Stimulated activated CD4-positive, alpha-beta T cell treated with anti-CD3 and anti-CD28 coated beads, Interleukin-15, amount 100 ng/mL, for 48 hours (primary cell): ENCODE measurements at places on chromosomes 11 and 22.

DNA sequence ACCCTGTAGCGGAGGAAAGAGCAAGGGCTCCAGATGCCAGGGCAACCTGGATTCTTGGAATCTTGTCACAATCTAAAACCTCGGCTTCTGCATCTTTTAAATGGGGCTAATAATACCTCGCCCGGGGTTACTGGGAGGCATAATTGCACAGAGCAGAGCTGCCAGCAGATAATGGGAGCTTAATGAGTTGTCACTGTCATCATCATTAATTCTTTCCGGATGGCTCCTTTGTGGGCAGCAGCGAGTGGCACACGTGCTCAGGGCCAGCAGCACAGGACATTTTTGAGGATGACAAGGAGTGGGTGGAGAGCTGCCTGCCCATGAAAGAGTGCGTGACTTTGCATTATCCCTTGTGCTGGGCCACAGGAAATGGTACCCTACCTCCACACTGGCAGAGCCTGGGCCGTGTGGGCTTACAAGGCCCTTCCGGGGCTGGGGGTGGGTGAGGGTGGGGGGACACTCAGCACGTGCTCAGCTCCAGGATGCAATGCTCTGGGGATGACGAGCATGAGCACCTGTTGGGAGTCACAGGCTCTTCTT, 5.7 kb downstream of the PDGFB start:
- no peak for DNase-seq

DNA sequence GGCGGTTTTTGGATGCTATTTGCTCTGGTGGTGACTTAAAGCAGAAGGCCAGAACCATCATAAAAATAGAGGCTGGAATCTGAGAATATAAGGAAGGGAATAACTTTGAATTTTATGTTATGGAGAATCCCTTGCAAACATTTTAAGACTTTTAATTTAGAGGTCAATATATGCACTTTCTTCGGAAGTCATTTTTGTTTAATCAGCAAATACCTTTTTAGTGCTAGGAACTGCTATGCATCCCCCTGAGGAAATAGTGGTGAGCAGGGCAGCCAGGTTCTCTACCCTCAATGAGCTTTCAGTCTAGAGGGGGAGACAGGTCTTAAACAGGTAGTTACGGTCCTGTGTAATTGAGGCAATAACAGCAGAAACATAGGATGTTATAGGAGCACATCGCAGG, 266.5 kb upstream of the MPPED2 start:
- no peak for DNase-seq

DNA sequence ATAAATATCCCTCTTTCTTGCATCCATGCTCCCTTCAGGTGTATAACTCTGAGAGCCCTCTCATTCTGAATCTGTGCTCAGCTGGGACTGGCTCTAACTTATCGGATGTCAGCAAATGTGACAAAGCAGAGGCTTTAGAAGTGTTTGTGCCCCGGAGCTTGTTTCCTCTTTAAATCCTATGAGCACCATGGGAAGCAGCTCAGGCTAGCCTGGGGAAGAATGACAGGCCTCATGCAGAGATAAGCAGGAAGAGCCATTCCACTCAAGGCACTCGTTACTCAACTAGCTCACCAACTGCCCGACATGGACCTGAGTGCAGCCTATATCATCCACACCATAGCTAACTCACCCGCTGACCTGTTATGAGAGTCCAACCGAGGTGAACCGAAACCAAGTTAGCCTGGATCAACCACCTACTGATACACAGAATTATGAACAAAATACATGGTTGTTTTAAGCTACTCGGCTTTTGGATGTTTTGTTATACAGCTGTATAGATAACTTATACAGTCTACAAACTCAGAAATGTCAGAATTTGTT, 990.7 kb downstream of the NTM start:
- no peak for DNase-seq

DNA sequence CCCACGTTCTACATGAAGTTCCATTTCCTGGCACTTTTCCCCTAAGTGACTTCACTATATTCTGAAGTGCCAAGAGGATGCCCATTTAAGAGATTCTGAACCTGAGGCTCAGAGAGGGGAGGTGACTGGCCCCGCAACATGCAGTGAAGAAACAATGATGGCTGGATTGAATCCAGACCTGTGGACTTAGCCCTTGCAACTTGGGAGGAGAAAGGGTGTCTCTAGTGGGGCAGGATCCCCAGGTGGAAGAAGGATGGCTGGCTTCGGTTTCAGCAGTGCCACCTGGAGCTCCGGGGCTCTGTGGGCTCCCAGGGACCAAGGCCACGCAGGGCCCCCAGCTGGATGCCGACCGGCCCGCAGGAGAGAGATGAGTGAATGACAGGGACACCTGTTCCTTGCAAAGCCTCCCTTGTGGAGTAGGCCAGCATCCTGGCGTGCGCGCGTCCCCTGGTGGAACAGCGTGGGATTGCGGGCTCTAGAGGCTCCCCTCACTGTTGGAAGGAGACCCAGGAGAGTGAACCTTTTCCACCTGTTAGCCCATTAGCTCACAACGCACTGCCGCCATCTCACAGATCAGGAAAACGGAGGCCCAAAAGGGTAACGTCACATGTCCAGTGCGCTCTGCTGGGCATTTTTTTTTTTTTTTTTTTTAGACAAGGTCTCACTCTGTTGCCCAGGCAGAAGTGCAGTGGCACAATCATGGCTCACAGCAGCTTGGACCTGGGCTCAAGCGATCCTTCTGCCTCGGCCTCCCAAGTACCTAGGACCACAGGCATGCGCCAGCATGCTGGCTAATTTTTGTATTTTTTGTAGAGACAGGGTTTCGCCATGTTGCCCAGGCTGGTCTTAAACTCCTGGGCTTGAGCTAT, 104.7 kb downstream of the KIAA1671 start:
- DNase-seq: peak; percentile 64

DNA sequence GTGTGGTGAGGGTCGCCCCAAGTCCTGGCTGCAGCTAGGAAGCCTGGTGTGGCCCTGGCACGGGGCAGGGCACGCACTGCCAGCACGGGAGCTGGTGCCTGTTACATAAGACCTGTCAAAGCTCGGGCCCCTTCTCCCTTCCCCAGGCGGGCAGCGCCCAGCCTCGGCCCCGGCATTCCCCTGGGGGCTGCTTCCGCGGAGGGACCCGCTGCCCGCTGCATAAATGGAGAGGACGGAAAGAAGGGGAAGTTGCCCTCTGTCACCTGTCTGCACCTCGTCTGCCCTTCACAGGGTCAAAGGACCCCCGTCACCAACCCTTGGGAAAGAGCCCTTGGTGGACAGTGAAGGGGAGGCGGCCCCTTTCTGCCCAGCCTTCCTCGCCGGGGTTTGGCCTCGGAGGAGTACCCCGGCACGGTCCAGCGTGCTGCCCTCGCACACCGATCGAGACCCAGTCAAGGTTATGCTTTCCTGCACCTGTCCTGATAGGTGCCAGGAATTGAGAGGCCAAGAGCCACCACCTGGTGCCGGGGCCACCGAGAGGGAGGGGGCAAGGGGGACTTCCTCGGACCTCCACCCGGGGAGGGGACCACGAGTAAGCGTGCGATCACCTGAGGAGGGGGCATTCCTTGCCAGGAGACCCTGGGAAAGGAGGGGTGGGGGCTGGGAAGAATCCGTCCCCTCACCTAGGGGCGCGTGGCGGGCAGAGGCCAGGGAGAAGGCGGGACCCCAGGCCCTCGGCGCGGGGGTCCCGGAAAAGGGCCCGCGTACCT, 16.8 kb upstream of the MFRP start:
- DNase-seq: no peak

DNA sequence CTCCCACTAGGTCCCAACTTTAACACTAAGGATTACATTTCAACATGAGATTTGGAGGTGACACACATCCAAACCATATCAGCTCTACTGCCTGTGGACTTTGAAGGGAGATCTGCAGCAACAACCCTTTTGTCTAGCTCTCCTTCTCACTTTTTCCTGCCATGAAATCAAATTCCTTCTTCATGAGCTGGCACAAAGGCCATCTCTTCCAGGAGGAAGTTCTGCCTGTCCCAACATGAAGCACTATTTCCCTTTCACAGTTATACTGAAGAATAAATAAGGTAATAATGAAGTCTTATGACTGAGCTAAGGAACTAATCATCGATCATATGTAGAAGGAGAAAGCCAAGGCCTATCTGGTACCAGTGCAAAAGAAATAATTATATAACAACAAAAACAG, 253.5 kb upstream of the TENM4 start:
- DNase-seq: no peak

- DNase-seq: no peak
Measured at GRCh38 chr11:30019481-30019880, 2.7 kb upstream of the KCNA4 start.

DNA sequence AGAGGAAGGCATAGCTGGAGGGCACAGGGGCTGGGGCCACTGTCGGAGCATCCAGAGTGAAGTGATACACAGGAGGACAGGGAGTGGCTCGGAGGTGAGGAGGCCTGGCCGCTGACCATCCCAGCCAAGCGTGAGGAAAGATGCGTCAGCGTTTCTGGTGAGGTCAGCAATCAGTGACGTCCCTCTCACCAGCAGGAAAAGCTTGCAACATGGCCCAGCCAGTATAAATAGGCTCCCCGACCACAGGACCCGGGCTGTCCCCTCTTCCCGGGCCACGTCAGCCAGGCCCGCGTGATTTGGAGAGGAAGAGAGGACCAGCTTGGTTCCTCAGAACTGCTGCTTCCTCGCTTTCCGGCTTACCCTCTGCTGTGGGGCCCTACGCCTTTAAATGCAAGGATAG, 4.2 kb upstream of the OSM start:
- DNase-seq: no peak

DNA sequence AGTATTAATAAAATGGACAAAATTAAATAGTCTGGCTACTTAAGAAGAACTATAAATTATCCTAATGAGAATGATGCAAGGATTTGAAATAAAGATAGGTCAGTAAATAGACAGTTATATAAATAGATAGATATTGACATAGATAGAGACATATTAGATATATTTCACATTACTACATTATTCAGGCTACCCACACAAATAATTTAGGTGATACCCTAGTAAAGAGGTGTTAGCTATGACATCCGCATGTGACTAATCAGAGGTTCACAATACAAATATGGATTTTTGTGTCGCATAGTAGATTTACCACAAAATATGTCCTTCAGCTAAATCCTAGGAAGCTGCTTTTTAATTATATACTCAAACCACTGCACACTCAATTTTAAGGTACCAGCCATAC, 729.0 kb upstream of the ANO3 start:
- DNase-seq: no peak

- no peak for DNase-seq
Measured at GRCh38 chr22:17748555-17749353, 25.5 kb downstream of the BID start.

DNA sequence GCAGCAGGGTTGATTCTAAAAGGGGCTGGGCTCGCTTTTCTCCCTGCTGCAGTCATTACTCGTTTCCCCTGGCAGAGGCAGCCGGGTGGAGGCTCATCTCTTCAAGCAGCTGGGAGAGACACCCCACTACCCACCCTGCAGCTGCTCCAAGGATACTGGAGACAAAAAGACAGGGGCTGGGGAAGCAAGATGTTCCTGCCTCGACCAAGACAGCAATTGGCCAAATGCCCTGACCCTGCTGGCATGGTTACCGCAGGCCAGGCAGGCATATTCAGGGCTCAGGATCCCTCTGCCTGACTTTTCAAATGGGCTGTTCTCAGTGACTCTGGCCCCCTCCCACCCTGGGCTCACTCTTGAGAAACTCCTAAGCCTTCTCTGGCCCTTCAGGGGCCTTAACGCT, 6.8 kb upstream of the RGL4 start:
- no peak for DNase-seq

- DNase-seq: no peak
Measured at GRCh38 chr11:124900464-124900863, 2.8 kb upstream of the ROBO4 start.

- no peak for DNase-seq
Measured at GRCh38 chr11:92329137-92329536, 104.5 kb downstream of the FAT3 start.

- no peak for DNase-seq
Measured at GRCh38 chr11:78449866-78450265, 32.2 kb upstream of the GAB2 start.

- DNase-seq: no peak
Measured at GRCh38 chr11:85310479-85310878, 316.7 kb downstream of the DLG2 start.

GRCh38 chr11:72439455-72439854, 5.1 kb upstream of the CLPB start:
- DNase-seq: no peak

- no peak for DNase-seq
Measured at GRCh38 chr11:28976801-28977145, 868.6 kb downstream of the METTL15 start.

GRCh38 chr11:90243534-90243933, 20.7 kb upstream of the CHORDC1 start:
- no peak for DNase-seq

DNA sequence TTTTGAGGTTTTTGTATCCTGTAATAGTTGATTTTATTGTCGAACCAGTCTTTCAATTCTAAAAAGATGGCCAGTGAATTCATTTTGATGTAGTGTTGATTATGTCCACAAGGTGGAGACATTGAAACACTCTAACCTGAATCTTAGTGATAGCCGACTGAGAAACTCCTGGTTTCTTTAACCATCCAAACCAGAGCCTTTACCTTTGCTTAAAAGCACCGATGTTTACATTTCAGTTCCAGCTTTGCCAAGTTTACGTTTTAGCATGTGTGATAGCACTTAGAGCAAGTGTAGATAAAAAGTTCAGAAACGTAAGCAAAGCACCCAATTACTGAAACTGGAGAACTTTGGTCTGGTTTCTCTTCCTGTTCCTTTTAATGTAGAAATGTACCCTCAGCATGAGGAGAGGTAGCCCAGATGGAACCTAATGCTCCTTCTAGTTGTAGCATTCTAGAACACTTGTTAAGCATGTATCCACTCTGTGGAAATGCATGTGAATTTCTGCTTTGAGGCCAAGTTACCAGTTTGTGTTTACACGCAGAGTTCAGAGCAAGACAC, 208.6 kb downstream of the DBX1 start:
- no peak for DNase-seq

- no peak for DNase-seq
Measured at GRCh38 chr11:103872748-103873147, 163.7 kb upstream of the DDI1 start.

DNA sequence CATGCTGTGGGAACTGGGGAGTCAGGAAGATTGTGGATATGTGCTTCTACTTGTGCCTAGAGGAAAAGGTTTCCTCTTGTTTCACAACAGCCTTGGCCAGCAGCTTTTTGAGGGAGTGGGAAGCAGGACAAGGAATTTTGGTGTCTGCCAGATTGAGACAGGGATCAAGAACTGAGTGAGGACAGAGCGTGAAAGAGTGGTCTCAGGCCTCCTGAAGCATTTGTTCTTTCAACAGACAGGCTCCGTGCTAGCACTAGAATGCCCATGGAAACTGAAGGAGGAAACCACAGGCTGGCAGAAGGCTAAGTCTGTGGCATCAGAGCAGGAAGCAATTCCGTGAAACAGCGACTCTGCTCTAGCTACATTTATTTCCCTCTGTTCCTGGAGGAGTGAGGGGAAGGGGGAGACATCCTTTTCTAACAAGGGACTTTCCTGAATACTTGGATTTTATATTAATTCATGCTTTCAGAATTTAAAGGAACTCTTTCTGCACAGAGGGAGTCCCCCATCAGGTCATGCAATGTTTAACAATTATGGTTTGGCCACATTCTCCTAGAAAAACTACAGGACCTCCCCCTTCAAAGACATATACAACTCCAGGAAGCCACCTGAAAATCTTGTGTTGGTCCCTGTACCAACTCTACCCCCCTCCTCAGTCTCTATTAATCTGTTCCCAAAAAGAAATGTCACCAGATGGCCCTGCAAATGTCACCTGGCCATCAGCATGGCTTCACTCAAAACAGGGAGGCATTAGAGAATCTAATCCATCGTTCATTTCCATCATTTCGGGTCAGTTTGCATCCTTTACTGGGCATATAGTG, 96.1 kb downstream of the SYT9 start:
- no peak for DNase-seq
